Activated T-helper 1 cell treated with Interleukin-2 at 50 U/mL for 16 hours (primary cell): ENCODE measurements at places on chromosomes 6 and 20.

GRCh38 chr20:53002786-53003185, 30.6 kb downstream of the TSHZ2 start:
- DNase-seq: no peak

- DNase-seq: no peak
These were observed 170.9 kb downstream of the SCP2D1 start for GRCh38 chr20:18984238-18985200.

- DNase-seq: no peak
These were observed 194.4 kb upstream of the CST7 start for GRCh38 chr20:24754691-24755090.

DNA sequence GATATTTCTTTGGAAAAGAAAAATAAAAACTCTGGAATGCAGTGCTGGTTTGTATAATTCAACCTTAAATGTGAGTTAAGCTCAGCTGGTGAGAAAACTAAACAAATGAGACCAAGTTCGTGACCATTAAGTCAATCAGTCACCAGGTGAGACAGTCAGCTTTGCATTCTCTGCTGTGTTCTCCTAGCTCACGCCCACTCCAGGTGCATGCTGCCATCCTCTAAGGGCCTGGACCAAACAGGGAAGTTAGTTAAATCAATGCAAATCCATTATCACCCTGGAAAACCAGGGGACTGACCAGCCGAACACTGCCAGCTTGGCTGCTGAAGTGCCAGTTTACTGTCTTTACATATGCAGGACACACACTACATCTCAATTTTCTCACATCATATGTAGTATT, 7.2 kb downstream of the TPBG start:
- no peak for DNase-seq

- DNase-seq: no peak
These were observed 55.5 kb downstream of the FOXC1 start for GRCh38 chr6:1665214-1665613.

DNA sequence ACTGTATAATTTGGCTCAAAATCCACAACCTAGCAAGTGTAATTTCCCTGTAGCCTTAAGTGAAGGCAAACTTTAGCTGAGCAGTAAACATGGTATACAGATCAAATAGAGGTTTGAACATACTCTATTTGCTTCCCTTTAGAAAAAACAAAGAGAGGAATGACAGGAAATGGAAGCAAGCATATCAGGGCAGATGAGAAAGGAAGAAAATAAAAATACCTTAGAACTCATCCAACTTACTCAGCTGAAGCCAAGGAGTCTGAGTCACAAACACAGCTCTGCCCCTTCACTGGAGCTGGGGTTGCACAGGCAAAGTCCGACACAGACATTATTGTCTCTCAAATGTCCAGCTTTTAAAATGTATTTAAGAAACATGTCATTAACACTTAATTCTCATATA, 379.9 kb upstream of the IRAK1BP1 start:
- DNase-seq: no peak

- DNase-seq: no peak
These were observed 593 bp upstream of the RALGAPB start for GRCh38 chr20:38471987-38472512.

GRCh38 chr20:19094959-19095541, 117.4 kb upstream of the SLC24A3 start:
- DNase-seq: no peak

GRCh38 chr20:24786111-24786495, 163.0 kb upstream of the CST7 start:
- no peak for DNase-seq

DNA sequence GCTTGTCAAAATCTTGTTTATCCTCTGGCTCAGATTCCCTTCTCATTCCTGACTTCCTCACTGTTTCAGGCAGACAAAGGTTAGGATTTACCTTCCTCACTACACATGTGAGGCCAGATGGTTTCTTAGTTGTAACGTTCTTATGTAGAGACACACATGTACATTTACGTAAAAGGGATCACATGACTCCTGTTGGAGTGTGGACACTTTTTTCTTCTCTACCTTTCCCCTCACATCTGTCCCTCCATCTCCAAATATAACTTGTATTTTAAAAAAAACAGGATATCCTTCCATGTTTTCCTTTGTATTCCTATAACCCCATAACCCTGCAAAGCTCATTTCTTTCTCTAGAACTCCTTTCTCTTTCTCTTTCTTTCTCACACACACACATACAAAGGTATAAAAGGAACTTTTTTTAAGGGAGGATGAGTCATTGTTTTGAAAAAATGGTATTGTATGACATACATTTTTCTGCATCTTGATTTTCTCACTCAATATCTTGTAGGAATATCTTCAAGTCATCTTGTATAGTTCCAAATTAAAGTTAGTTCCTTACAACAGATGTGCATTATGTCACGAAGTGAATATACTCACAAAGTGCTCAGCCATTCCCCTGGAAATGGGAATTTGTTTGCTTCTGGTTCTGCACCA, 78.2 kb upstream of the SULF2 start:
- DNase-seq: no peak

DNA sequence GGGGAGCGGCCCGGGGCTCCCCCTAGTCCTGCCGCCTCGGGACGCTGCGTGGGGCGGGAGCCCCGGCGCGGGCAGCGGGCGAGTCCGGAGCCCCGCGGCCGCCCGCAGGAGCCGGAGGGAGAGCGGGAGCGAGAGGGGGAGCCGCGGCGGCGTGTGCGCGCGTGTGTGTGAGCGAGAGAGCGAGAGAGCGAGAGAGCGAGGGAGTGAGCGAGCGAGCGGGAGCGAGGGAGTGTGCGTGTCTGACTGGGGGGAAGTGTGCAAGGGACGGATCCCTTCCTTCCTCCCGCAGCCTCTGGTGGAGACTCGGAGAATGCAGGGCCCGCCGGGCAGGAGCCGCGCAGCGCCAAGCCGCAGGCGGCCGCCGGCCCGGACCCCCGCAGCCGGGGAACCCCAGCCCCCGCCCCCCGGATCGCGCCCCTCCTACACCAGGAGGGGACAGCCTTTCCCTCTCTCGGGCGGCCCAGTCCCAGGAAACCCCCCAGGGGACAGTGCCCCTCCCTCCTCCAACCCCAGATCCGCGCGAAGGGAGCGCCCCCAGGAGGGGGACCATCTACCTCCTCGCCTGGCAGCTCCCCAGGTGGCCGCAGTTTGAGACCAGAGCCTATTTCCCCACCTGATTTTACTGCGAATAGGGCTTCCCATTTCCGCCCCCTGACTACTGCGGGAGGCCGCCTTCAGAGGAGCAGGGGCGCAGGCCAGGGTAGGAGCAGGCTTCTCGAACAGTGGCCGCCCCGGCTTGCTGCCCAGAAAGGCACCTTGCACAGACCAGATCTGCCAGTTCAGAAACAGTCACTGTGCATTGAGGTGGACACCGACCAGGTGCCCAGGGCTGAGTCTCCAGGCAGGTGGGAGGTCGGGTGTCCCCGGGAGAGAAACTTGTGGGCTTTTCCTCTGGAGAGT, at the start of gene CDH22:
Gene CDH22, minus strand, starts transcription at position 241 of the 900 bp plus-strand sequence. CDS start 57,204 bp downstream, outside the sequence.
- no peak for DNase-seq

GRCh38 chr20:33404281-33404680, 3.0 kb upstream of the CDK5RAP1 start:
- no peak for DNase-seq

DNA sequence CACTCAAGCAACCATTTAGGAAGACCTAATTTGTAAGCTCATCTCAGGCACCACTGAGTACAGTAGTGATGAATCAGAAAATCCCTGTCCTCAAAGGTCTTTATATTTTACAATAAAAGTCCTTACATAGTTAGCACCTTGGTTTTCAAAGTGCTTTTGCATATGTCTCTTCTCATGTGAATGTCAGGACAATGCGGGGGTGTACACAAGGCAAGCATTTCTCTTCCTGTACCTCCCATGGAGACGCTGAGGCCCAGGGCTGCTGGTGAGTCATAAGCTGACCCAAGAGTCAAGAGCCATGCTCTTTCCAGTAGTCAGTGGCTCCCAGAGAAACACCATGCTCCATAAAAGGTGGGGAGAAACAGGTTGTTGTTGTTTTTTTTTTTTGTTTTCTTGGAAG, 174.0 kb downstream of the GJA10 start:
- DNase-seq: no peak

DNA sequence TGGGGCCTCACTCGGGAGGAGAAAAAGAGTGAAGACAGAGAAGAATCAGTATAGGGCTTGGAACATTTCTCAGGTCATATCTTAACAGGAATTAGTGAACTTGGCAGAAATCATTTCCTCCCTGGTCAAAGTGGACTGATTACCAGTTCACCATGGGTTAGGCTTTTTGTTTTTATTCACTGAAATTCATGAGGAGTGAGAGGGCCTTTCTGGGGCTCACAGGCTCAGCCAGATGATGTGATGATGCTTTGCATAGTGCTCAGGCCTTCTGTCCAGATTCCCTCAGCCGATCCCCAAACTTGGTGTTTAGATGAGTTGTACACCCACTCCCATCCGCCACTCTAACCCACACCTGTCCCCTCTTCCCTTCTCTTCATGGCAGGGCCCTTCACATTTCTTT, 32.5 kb downstream of the SRSF3 start:
- DNase-seq: no peak

DNA sequence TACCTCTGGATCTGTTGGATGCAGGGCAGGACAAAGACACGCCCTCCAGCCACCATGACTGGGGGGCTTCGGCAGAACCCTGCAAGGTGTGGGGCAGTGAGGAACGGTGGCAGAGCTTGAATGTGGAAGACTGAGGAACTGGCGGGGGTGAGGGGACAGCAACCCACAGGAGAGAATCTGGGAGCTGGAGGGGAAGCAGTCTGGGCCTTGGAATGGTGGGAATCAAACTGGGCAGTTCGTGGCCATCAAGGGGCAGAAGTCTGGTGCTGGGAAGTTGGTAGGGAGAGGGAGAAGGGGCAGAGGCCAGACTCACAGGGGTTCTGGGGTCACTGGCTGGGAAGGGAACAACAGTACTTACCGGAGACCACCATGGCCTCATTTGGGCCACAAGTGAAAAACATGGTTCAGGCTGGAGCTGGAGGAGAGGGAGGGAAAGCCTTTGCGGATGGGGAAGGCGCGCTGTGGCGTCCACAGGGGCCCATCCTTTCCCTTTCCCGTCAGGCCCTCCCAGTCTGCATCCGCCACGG, 635 bp downstream of the FLOT1 start:
- DNase-seq: no peak

DNA sequence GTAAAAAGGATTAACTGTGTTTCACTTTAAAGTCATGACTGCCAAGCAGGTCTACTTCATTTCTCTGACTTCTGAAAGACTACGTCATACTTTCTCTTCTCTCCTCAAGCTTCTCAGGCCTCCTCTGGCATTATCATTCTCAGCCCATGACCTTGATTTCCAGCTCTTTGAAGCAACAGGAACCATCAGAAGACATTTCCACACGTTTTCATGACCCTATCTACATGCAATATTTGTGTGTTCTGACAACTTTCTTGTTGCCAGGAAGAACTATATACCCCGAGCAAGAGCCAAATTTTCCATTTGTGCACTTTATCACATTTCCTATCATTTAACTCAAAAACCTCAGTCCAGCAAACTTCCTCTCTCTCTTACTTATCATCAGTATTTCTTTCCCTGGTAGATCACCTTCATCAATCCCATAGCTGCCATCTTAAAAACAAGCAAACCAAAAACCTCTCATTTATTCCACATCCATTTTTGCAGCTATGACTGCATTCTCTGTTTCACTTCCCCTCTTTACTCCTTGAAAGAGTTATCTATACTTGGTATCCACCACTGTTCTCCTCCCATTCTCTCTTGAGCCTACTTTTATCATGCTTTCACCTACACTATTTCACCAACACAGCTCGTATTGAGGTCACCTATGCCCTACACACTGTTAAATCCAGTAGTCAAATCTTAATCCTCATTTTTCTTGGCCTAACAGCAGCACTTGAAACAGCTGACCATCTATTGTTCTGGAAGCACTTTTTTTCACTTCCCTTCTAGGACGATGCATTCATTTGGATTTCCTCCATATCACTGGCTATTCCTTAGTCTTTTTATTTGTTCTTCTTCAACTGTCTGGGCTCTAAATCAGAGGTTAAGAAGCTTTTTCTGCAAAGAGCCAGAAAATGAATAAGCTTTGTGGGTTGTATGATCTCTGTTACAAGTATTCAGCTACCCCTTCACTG, 47.1 kb downstream of the STX7 start:
- no peak for DNase-seq

DNA sequence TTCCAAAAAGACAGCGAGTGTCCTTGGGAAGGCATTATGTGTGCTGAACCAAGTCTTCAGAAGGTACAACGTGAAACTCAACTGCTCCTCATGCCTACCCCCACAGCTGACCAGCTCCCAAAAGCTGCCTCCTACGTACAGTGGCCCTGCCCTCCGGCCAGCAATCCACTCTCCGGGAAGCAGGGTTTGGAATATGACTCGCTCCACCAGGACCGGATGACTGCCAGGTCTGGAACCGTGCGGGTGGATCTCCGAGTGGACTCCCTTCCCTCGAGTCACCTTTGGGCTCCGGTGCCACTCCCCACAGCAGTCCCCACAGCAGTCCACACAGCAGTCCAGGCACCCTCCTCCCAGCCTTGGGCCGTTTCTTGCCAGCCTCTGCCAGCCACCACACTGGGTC, 4.3 kb downstream of the ZBTB46 start:
- DNase-seq: no peak

DNA sequence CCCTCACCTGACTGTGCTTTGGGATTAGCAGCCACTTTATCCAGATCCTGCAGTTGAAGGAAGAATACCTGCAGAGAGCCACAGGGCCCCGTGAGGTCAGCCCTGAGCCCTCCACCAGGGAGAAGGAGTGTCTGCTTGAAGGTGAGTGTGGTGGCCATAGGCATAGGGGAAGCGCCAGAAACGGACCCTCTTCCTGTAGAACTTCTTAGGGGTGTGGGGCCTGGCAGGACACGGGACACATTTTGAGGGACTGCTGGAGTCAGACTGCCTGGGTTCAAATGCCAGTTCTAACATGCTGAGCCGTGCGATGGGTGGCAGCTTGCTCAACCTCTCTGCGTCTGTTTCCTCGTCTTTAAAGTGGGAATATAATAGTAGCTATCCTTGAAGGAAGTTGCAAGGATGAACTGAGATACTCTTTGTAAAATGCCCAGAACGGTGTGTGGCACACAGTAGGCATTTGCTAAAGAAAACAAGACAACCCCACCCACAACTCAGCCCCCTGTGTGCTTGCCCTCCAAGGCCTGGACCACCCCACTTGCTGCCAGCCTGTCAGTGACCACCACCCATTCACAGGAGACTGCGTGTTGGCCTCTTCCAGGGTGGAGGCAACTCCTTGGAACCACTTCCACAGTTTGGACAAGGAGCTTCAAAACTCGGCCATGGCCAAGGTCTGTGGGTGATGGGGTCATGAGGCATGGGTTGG, 4.8 kb upstream of the BAK1 start:
- DNase-seq: no peak

GRCh38 chr6:126134491-126134890, 148.2 kb downstream of the TRMT11 start:
- no peak for DNase-seq

DNA sequence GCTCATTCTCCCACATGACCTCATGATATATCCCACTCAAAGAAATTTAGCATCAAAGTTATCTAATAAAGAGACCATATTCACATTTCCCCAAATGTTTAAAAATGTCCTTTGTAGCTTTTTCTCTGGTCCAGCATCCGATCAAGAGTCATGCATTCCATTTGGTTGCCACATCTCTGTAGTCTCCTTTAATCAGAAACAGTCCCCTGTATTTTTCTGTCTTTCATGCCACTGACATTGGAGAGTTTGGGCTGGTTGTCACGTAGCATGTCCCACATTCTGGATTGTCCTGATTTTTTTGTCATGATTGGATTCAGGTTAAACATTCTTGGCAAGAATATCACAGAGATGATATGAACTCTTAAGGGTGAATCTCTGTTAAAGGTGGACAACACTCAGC, 55.7 kb downstream of the SNX5 start:
- DNase-seq: no peak

GRCh38 chr6:154154389-154154967, 115.4 kb downstream of the OPRM1 start:
- peak; percentile 28 for DNase-seq

- DNase-seq: no peak
These were observed 287.7 kb downstream of the DHX35 start for GRCh38 chr20:39249798-39250197.
